Mesothelial cell of epicardium (in vitro differentiated cells): ENCODE measurements at places on chromosomes 13 and 19.

DNA sequence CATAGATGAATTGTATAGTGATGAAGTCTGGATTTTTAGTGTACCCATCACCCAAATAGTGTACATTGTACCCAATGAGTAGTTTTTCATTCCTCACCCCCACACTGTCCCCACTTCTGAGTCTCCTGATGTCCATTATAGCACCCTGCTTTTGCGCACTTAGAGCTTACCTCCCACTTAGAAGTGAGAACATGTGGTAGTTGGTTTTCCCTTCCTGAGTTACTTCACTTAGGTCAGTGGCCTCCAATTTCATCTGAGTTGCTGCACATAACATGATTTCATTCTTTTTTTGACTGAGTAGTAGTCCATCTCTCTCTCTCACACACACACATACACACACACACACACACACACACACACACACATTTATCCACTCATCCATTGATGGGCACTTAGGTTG, 43.2 kb upstream of the ALOX5AP start:
- DNase-seq = no peak

- DNase-seq = no peak
These were observed 72.8 kb downstream of the CCDC70 start for GRCh38 chr13:51934461-51935087.

DNA sequence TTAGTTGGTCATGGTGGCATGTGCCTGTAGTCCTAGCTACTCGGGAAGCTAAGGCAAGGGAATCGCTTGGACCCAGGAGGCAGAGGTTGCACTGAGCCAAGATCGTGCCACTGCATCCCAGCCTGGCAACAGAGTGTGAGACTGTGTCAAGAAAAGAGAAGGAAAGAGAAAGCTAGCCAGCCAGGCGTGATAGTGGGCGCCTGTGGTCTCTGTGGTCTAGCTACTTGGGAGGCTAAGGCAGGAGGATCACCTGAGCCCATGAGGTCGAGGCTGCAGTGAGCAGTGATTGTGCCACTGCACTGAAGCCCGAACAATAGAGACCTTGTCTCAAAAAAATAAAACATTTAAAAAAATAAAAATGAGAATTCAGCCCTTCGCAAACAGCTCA, 33.3 kb downstream of the TIMM13 start:
- DNase-seq = no peak

GRCh38 chr19:47280183-47280797, 5.6 kb downstream of the INAFM1 start:
- no peak for DNase-seq

DNA sequence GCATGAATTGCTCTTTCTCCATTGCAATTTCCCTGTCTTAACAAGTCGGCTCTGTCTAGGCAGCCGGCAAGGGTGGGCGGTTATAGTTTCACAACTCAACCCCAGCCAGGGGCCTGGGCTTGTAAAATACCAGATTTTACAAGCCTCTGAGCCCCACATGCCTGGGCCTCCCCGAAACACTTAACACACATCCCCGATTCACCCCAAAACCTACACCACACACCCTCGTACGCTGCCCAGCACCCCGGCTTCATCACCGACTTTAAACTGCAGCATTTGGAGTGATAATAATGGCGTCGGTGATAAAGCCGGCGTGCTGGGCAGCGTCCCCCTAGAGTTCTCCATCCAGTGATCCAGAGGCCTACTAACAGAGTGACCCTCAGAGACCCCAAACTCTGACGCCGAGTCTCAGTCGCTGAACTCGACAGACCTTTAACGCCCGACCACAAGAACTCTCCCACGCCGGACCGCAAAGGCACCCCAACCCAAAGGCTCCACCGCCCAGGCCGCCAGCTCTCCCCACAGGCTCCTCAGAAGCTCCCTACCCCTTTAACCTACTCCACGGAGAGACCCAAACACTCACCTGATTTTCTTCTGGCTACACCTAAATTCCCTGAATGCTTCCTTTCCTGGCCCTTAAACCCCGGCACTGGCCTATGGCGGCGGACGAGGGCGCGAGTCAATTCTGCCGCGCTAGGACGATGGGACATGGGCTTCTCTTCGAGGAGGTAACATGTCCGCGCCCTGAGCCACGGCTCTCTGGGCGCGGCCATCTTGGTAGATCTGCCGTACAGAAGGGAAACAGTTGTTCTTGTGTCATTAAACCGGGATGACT, at the start of gene ZNF649:
Gene ZNF649, minus strand, starts transcription at position 687 of the 835 bp plus-strand sequence. CDS start 4,910 bp downstream, outside the sequence.
- DNase-seq = peak; percentile 66

DNA sequence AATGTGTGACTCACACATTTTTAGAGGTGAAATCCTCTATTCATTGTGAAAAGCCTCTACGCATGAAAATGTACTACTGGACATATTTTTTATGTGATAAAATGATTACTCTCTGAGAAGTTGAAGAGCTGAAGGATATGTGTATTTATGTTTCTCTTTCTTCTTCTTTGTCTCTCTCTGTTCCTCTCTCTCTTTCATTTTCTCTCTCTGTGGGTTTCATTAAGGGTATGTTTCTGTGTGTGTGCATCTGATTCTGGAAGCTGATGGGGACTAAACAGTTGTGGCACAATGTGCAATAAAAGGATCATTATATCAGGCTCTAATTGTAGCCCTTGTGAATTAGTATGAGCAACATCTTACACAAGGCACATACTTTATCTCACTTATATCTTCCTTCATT, 867.7 kb downstream of the PCDH9 start:
- no peak for DNase-seq

DNA sequence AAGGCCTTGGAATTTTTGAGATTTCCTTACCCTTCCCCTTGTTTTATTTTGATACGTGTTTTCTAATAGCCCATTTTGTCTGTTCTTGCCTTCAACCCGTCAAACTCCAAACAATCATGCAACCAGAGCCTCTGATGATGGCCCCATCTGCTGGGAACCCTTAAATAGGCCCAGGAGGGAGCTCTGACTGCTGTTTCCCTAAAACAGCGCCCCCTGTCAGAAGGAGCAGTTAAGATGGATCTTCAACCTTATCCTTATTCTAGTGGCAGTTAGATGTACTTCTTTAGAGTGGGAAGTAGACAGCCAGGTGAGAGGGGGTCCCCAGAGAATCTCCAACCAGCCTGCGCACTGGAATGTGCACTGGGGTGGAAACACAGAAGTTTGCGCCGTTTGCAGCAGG, 1031.0 kb upstream of the PCDH9 start:
- no peak for DNase-seq

DNA sequence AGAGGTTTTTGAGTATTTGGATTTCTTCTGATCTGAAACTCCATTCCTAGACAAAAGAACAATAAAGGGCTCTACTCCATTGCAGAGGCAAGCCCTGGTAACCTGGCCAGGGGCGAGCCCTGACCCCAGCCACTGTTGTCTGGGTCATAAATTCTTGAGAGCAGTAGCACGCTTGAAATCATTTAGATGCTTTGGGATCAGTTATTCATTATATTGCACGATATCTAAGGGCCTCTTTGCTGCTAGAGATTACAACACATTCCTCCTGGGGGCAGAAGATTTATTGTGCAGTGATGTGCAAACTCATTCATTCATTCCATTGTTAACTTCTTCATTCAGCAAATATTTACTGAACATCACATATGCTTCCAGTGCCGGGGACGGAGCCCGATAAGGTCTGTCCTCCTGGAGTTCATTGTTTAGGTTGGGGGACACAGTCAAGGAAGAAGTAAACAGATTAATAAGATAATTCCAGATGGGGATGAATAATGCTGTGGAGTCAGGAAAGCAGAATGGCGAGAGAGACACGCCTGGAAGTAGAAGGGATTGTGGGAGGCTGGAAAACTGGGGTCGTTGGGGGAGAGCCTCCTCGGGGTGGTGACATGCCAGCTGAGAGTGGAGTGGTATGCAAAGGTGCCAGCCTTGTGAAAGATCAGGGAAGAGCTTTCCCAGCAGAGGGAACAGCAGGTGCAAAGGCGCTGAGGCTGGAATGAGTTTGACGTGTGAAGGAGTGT, 34.9 kb downstream of the SIPA1L3 start:
- DNase-seq = no peak

GRCh38 chr13:25268561-25268960, 18.7 kb downstream of the MTMR6 start:
- DNase-seq = no peak

GRCh38 chr13:51818781-51819511, 15.0 kb upstream of the DHRS12 start:
- DNase-seq = no peak

- DNase-seq = no peak
These were observed 56.9 kb upstream of the KCTD4 start for GRCh38 chr13:45257638-45258333.

- no peak for DNase-seq
These were observed 1.4 kb downstream of the SGCG start for GRCh38 chr13:23182142-23182541.

DNA sequence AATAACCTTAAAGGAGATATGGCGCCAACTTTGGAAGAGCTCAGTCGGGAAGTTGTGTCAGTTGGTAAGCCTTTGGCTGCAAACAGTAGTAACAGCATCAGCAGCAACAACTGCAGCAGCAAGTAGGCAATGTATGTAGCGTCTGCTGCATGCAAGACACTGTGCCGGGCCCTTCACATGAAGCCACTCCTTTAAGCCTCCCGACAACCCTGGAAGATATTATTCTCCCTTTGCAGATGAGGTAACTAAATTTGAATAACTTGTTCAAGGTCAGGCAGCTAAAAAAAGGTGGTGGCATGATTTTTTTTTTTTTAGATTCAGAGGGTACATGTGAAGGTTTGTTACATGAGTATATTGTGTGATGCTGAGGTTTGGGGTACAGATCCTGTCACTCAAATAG, 19.7 kb downstream of the SIPA1L3 start:
- no peak for DNase-seq

DNA sequence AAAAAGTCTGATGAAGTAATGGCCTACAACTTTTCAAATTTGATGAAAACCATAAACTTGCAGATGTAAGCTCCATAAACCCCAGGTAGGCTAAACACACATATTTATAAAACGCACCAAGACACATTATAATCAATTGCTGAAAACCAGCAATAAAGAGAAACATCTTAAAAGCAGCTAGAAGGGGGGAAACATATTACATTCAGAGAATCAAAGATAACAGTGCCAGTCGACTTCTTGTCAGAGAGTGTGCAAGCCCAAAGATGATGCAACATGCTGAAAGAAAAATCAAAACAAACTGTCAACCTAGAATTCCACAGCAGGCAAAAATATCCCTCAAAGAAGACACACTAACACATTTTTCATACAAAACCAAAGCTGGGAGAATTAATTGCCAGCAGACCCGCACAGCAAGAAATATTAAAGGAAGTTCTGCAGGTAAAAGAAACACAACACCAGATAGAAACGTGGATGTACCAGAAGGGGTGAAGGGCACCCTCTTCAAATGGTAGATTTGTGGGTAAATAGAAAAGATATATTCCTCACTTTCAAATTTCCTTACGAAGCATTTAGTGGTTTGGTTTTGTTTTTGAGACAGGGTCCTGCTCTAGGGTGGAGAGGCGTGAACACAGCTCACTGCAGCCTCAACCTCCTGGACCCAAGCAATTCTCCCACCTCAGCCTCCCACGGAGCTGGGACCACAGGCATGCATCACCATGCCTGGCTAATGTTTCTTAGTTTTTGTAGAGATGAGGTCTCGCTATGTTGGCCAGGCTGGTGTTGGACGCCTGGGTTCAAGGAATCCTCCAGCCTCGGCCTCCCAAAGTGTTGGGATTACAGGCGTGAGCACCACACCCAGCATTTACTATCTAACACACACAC, 16.5 kb upstream of the ATP1A3 start:
- no peak for DNase-seq

DNA sequence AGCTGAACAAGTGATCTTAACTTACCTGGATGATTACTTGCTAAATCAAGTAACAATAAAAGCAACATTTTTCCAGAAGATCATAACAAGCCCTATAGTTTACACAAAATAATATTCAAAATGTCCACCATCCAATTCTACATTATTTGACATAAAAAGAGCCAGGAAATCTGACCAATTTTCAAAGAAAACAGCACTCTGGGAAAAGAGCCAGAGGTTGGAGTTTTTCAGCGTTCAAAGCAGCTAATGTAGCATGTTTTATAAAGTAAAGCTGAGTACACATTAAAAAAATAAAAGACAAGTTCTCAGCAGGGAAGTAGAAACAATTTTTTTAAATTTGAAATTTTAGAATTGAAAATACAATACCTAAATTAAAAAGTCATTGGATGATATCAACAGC, 62.6 kb downstream of the UFM1 start:
- DNase-seq = no peak

DNA sequence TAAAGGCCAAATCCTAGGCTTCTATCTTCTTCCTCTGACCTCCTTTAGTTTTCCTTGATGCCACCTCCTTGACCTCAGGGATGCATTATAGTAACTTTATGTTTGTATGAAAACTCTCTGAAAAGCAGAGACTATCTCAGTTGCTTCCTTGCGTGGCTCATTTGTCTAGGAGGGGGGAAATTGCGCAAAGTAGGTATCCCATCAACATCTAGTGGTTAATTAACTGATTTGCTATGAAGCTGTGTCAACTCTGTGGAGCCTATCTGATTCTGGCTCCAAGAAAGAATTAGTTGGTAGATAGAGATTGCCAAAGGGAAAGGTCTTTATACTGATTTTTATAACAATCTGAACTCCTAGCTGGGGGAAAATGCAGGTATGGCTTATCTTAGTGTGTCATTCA, 82.1 kb upstream of the FRY start:
- no peak for DNase-seq

DNA sequence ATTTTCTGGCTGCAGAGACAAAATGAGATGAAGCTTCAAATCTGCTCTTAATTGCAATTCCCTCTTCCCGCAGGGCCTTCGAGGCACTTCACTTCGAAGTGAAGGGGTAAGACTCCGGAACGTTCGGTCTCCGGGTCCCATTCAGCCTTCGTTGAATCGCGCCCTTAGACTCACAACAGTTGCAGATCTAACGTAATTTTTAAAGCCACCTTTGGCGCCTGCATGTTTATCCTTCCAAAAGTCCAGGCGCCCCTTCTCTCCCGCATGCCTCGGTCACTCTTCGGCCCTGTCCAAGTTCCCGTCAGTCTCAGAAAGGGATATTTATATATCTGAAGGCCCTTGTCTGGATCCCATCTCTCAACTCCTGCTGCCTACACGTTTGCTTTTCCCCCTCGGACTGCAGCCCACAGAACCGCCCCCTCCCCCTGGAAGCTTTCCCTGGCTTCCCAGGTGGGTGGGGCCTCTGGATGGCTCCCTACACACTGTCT, 915 bp upstream of the KCTD12 start:
- DNase-seq = no peak

GRCh38 chr13:59266478-59267063, 897.2 kb downstream of the DIAPH3 start:
- no peak for DNase-seq

- no peak for DNase-seq
These were observed 7.8 kb upstream of the DGKH start for GRCh38 chr13:42040730-42041010.

DNA sequence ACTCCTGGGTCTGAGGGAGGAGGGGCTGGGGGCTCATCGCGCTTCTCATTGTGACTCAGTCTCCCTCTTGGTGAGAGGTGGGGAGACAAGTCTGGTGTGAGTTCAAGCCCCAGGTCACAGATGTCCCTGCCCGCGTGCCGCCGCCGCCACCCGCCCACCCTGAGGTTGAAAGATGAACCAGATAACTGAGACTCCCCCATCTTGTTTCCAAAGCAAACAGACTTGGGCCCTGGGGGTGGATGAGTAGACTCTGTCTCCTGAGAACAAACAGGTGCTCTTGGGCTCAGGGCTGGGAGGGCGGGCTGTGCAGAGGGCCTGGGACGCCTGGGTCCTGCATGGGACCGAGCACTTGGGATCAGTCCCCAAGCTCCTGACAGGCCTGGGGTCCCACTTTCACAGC, 567 bp downstream of the SBK2 start:
- no peak for DNase-seq
